ENCODE measurements at places on chromosomes 2 and 18.

DNA sequence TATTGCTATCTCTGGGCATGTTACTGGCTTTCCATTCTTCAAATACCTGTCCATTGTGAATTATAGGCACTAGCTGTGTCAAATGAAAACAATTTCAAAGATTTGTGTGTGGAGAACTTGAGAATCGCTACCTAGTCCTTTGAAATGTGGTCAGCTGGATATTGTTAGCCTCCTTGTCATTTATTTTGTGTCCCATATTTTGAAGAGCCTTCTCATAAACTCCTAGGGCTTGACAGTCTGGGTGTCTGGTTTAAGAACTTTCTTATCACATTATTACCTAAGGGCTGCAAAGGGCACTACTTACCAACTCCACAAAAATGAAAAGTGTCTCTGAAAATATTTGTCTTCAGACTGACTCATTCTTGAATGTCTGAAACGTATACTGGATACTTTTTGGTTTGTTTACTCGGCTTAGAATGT, 50.2 kb downstream of the COL4A3 start:
- no peak for DNase-seq

GRCh38 chr18:74831571-74832250, 234.0 kb downstream of the ZNF407 start:
- DNase-seq, result no peak

GRCh38 chr2:16437189-16437588, 228.4 kb downstream of the CYRIA start:
- no peak for DNase-seq

- DNase-seq, result no peak
These were observed 73.6 kb downstream of the CYBRD1 start for GRCh38 chr2:171595896-171596295.

- DNase-seq, result no peak
These were observed 25.2 kb upstream of the GPR55 start for GRCh38 chr2:230949966-230950873.

DNA sequence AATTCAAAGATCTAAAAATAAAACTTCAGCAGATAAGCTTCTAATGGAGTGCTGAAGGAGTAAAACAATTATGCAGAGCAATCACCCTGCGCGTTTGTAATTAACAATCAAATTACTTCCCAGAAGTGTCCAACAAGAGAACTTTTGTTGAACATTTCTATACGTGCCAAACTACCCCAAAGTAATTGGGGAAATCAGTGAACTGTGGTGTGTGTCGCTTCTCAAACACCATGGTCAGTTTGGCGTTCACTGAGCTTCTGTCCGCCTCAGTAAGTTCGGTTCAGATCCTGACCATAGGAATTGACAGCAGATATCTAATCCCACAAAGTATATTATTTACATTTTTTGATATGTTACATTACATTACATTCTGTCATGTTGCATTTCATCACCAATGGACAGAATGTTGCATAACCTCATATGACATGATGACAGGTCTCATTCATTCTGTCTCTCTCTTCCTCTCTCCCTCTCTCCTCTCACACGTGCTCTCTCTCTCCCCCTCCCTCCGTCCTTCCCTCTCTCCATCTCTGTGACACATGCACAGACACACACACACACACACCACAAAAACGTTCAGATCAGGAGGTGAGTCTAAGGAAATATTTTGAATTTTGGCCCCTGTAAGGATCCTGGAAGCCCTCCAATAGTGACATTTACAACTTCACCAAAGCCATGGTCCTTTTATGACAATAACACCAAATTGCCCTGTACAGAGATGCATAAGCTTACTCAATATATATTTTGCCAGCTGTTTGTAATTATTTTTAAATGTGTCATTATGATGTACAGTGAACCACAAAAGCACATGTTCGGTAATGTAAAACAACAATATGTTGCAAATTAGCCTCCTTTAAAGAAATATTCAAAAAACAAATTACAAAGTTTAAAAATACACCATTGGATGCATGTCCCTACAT, 269.2 kb downstream of the FIGN start:
- DNase-seq, result no peak
